GM12891 (cell line): ENCODE measurements at places on chromosomes 2 and 18.

DNA sequence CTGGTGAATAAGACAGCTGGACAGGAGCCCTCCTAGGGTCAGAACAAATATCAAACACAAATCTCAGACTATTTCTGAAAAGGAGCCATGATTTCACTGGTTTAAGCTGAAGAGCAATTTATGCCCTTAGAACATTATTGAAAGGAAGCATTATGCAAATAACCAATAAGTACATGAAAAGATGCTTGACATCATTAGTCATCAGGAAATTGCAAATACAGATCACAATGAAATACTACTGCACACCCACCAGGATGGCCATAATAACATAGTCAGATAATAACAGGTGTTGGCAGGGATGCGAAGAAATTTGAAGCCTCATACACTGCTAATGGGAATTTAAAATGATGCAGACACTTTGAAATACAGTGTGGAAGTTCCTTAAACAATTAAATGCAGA, 176.4 kb upstream of the RAB6C start:
- DNase-seq, result no peak

DNA sequence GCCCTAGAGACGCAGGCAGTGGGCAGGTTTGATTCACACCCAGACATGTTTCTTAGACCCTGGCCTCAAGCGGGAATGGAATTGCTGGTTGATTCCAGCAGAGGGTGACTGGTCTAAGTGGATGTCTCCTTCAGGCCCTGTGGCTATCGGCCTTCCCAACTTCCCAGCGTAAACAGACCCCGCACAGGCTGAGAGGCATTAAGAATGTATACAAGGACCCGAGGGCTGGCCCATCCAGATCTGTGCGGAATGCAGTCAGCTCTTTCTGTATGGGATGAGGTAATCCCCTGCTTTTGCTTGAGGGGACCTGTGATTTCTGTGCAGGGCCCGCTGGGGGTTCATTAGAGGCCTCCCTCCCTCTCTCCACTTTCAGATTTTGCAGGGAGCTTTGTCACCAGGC, 6.5 kb downstream of the ACKR3 start:
- no peak for DNase-seq

GRCh38 chr18:38010971-38011857, 445.6 kb upstream of the CELF4 start:
- DNase-seq, result no peak

- DNase-seq, result no peak
These were observed 464.9 kb downstream of the EIPR1 start for GRCh38 chr2:2912731-2913130.

GRCh38 chr2:75174981-75175380, 24.3 kb downstream of the TACR1 start:
- DNase-seq, result no peak

DNA sequence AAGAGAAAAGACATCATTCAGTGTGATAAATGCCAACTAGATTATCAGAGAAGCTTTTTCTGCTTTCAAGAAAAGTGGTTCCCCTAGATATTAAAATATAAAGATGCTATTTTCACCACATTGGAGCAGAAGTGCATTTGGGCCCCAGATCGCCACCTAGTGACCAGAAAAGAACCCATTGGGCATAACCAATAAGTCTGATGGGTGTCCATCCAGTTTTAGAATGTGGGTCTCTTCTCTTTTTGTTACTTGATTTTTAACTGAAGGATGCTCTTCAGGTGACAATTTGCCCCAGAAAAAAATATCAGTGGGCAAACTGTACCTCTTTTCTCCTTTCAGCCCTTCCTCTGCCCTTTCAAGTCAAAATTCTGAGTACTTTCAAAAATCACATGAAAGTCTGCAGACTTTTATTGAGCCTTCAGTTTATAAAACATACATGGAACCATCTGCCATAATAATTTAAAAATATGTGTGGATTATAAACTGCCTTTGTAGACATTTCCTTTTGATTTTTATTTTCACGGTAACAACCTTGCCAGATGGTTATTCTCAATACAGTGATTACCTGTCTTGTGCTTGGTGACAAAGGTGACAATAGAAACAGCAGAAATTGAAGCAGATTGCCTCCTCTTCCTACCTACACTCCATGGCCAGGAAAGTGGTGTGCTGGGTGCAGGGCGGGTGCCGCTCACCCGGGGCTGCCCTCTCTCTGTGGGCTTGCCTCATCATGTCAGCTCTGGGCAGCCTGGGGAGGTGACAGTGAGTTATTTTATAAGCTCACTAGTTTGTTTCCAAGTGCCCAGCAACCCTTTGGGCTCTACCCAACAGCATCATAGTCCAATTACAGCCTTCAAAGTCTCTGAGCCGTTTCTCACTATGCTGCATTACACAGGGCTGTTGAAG, 124.5 kb downstream of the DCDC2C start:
- DNase-seq, result no peak

DNA sequence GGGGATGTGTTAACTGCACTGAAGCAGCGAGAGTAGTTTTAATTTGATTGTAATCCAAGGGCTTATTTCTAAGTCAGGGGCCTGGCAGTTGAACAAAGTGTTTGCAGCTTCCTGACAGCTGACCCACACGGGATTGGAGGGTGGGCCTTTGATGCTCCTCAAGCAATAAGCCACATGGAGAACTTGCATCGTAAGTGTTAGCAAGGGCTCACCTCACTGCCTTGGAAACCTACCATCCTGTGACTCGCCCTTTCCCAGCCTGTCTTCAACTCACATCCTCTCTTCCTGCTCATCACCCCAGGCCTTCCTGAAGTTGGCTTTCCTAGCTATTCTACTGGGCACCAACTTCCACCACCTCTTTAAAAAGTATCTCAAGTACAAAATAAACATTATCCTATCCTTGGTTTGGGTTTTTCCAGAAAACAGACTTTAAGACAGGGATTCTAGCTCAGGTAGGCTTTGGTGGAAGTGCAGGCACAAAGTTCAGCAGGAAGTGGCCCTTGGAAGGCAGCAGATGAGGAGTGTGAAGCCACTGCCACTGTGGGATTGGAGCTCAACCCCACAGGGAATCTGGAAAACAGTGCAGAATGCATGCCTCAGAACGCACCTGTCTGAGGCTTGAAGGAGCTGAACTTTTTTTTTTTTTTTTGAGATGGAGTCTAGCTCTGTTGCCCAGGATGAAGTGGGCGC, 31.6 kb downstream of the B3GNT2 start:
- no peak for DNase-seq

- no peak for DNase-seq
These were observed 8.3 kb upstream of the MRPL33 start for GRCh38 chr2:27762951-27763906.

DNA sequence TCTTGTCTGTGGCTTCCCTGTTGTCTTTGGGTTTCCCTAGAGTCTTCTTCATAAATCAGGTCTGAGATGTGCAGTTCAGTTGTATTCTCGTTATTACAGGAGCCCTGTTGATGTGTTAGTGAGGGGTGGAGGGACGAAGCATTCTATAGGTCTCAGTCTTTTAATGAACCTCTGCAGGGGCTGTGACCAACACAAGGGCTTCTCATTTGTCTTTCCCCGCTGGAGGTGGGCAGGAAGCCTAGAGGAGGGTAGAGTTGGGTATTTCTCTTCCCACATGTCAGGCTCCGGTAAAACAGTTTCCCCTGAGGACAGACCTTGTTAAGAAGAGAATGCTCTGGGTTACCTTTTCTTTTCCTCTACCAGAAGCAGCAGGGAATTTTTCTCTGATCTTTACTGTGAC, 31.2 kb downstream of the PROC start:
- DNase-seq, result no peak

DNA sequence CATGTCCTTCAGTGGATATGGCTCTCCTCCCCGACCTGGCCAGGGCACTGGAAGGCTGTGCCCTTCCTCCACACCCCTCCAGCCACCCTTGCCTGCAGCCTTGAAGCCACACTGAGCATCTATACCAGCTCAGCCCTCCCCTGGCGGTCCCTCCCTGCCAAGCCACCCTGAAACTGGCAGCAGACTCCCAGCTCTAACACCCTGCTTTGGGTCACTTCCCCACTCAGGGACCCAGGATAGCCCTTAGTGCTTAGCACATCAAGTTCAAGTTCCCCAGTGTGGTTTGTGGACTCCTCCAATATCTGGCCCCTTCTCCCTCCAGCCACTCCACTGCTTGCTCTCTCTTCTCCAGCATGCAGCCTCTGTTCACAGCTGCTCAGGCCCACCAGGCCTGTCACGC, 89.4 kb downstream of the TNS1 start:
- DNase-seq, result no peak
